ENCODE measurements at places on chromosomes 13 and 19. TPM values are rescaled to one million over a fixed set of nuclear protein-coding genes. Genes with fewer than 3 reads are reported as not detected.

DNA sequence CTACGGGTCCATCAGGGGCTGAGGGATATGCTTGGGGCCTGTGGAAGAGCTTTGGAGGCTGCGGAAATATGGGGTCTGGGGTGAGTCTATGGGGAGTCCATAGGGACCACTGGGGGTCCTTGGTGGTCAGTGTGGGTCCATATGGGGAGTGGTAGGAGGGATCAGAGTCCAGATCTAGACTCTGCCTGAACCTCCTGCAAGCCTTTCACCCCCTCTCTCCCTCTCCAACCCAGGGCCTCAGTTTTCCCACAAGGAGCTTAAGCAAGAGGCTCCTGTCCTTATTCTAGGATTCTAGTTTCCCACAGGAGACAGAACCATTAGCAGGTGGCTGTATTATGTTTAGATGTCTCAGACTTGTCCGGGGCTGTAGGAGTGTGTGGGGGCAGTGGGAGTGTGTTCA lies 161.9 kb upstream of the TSHZ3 start:
- DNase-seq: no peak
- H3K27ac ChIP-seq: no peak overlapping the region
- H3K27me3 ChIP-seq: peaks cover 35% of the 10 kb centered on the region

The SOHLH2 gene
- not detected for total RNA-seq

GRCh38 chr19:52224211-52224610 lies 34.4 kb downstream of the PPP2R1A start:
- DNase-seq: no peak
- H3K27me3 ChIP-seq: no peaks in the 10 kb centered on the region
- peaks cover 100% of the 10 kb centered on the region for H3K36me3 ChIP-seq
- H3K27ac ChIP-seq: no peak overlapping the region
- no peak overlapping the region for H3K4me3 ChIP-seq
- H3K4me1 ChIP-seq: no peaks in the 10 kb centered on the region

- H3K36me3 ChIP-seq: no peaks in the 10 kb centered on the region
- H3K27ac ChIP-seq: no peak overlapping the region
- no peaks in the 10 kb centered on the region for H3K4me1 ChIP-seq
- H3K4me3 ChIP-seq: no peak overlapping the region
- no peaks in the 10 kb centered on the region for H3K27me3 ChIP-seq
- DNase-seq: no peak
Measured at GRCh38 chr19:31583148-31583547, 233.9 kb upstream of the TSHZ3 start.

GRCh38 chr19:11046605-11047354 lies 42.5 kb upstream of the LDLR start:
- H3K27me3 ChIP-seq: no peaks in the 10 kb centered on the region
- no peak overlapping the region for H3K4me3 ChIP-seq
- peaks cover 7% of the 10 kb centered on the region for H3K36me3 ChIP-seq
- DNase-seq: no peak
- H3K27ac ChIP-seq: no peak overlapping the region

- peak; percentile 94 for DNase-seq
- H3K27me3 ChIP-seq: no peaks in the 10 kb centered on the region
- H3K4me3 ChIP-seq: peak within 1 kb of the TSS; percentile 31
- peaks cover 9% of the 10 kb centered on the region for H3K4me1 ChIP-seq
Measured at GRCh38 chr19:48746738-48747575, at the start of gene IZUMO1. Gene IZUMO1, minus strand, starts transcription at chr19:48746909. Its CDS starts 1,050 bp downstream, at chr19:48745859.

The EID2B gene
- total RNA-seq: 1.2 TPM

GRCh38 chr13:99378985-99379733 lies 72.0 kb upstream of the GPR183 start:
- no peaks in the 10 kb centered on the region for H3K4me1 ChIP-seq
- H3K27me3 ChIP-seq: no peaks in the 10 kb centered on the region
- peaks cover 48% of the 10 kb centered on the region for H3K36me3 ChIP-seq
- no peak for DNase-seq
- no peak overlapping the region for H3K27ac ChIP-seq

- H3K27me3 ChIP-seq: no peaks in the 10 kb centered on the region
- H3K27ac ChIP-seq: no peak overlapping the region
- no peaks in the 10 kb centered on the region for H3K36me3 ChIP-seq
Measured at GRCh38 chr13:99648927-99649326, 147.7 kb downstream of the TM9SF2 start.

GRCh38 chr13:78993792-78994191 lies 334.8 kb upstream of the OBI1 start:
- H3K27ac ChIP-seq: no peak overlapping the region
- no peak overlapping the region for H3K4me3 ChIP-seq
- no peaks in the 10 kb centered on the region for H3K27me3 ChIP-seq
- H3K36me3 ChIP-seq: no peaks in the 10 kb centered on the region

DNA sequence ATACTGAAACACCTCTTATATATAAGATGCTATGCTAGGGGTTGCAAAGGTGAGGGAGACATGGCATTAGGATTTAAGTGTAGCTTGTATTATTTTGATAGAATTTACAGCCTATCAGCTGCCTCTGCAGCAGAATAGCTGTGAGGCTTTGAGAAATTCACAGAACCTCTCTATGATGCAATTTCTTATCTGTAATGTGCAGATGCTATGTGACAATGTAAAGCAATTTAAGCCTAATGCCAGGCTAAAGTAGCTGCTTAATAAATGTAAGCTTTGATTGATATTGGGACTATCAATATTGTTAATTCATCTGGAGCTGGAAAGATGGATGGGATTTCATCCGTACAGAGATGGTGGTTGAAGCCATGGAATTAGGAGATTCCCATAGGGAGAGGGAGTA lies 1.6 kb downstream of the ADGRE3 start:
- no peak overlapping the region for H3K4me3 ChIP-seq
- no peak overlapping the region for H3K27ac ChIP-seq
- no peaks in the 10 kb centered on the region for H3K4me1 ChIP-seq

DNA sequence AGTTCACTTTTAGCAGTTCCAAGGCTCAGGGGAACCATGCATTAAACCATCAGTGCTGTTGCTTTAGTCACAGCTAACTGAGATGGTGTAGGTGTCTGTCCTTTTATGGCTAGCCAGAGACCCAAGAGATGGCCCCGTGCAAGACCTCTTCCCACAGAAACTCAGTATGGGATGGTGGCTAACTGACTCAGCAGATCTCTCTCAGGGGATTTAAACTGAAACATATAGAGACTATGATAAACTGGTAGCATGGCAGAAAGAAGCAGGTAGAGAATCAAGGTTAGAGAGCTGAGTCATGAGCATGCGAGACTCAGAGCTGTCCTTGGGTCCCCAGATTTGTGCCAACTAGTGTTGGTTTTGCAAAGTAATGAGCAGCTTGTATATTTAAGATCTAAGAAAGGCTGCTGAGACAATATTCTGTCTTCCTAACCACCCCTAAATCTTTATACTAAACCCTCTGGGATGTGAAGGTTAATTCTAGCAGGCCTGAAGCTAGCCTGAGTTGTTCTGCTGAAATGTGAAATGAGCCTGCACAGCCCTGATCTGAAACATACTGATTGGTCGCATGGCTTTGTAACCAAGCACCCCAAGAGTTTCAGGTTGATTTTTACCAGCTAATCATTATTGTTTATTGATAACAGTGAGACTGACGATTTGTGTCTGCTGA lies 6.5 kb upstream of the SCEL start:
- no peaks in the 10 kb centered on the region for H3K27me3 ChIP-seq
- H3K4me3 ChIP-seq: no peak overlapping the region
- no peaks in the 10 kb centered on the region for H3K36me3 ChIP-seq
- H3K27ac ChIP-seq: no peak overlapping the region

The CYP4F2 gene
- total RNA-seq: not detected

GRCh38 chr13:59744747-59745391 lies 418.9 kb downstream of the DIAPH3 start:
- no peak overlapping the region for H3K27ac ChIP-seq
- no peaks in the 10 kb centered on the region for H3K36me3 ChIP-seq
- peaks cover 8% of the 10 kb centered on the region for H3K4me1 ChIP-seq
- no peak for DNase-seq

DNA sequence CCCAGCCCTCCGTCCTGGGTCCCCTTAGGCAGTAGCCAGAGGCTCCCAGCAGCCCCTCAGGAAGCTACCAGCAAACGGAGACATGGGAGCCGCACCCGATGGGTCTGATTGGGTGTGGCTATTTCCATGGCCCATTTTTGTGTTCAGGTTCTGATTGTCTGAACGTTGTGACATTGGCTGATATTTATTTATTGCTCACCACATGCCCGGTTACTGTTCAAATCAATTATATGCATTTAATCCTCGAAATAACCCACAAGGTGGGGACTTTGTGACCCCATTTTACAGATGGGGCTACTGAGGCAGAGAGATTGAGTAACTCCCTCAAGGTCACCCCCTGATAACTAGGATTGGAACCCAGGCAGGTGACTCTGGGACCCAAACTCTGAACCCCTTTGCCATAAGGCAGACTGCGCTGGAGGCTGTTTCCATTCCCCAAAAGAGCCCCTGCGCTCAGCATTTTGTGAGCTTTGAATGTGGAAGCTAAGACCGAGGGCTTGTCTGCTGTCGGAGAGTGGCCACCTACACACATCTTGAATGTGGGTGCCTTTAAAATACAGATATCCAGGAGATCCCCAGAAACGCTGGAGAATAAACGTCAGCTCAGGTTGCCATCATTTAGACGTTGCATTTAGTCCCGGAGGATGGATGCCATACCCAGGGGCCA lies 13.6 kb upstream of the MCF2L start:
- H3K27ac ChIP-seq: no peak overlapping the region
- peaks cover 22% of the 10 kb centered on the region for H3K4me1 ChIP-seq
- H3K36me3 ChIP-seq: no peaks in the 10 kb centered on the region
- DNase-seq: no peak

DNA sequence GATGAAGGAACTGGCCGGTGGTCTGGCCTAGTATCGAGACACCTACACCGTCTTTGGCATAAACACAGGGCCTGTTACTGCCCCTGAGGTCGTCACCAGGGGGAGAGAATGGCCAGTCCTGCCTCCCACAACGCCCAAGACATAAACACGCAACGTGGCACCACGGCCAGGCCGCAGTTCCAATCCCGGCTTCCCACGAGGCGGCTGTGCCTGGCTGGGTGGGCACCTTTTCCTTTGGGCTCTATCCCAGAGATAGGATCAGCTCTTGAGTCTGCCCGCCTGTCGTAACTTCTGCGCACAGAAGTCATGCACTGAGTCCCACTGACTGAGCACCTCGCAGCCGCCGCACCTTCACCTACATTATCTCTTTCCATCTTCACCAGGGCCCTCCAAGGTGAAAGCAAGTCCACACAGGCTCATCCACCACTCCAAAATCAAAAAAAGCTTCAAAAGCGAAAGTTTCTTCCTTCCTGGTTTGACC lies 1.1 kb downstream of the MIER2 start:
- peak overlapping the region; percentile 90 for H3K4me3 ChIP-seq
- DNase-seq: no peak
- H3K27ac ChIP-seq: peak overlapping the region; percentile 75
- peaks cover 16% of the 10 kb centered on the region for H3K36me3 ChIP-seq

DNA sequence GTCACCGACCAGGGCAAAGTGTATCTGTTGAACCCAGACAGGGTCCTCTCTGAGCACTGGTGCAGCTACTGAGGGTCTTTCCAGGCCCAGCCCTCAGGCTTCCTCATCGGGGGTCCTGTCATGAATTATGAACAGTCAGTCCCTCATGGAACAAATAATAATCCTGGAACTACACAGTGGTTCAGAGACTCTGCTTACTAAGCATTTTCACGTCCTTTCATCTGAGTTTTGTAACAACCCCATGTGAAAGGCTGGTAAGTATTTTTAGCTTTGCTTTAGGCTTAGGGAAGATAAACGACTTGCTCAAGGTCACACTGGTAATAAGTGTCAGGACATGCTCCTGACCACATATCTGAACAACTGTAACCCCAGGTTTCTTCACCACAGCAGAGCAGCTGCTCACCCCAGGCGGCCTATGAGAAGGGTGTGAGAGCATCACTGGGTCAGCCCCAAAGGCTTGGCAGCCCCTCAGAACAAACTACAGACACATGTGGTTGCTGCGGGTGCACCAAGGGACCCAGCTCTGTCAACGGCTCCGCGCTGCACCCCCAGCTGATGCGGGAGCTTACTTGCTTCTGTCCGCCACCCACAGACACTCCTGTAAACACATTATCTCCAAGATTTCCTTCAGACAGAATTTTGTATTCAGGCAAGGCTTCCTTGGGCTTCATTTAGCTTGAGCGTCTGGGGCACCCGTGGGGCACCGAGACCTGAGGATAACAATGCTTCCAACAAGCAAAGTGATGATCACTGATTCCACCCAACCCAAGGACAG lies 19.4 kb upstream of the GSX1 start:
- no peak overlapping the region for H3K4me3 ChIP-seq
- no peak overlapping the region for H3K27ac ChIP-seq
- peaks cover 11% of the 10 kb centered on the region for H3K27me3 ChIP-seq
- DNase-seq: no peak

- no peak overlapping the region for H3K4me3 ChIP-seq
- no peaks in the 10 kb centered on the region for H3K36me3 ChIP-seq
- no peaks in the 10 kb centered on the region for H3K4me1 ChIP-seq
- DNase-seq: no peak
- no peaks in the 10 kb centered on the region for H3K27me3 ChIP-seq
- H3K27ac ChIP-seq: no peak overlapping the region
Measured at GRCh38 chr13:25932365-25932764, 119.5 kb downstream of the SHISA2 start.

The CGB3 gene
- total RNA-seq: not detected

- H3K27me3 ChIP-seq: no peaks in the 10 kb centered on the region
- H3K36me3 ChIP-seq: no peaks in the 10 kb centered on the region
- peaks cover 36% of the 10 kb centered on the region for H3K4me1 ChIP-seq
- DNase-seq: peak; percentile 69
Measured at GRCh38 chr19:32404933-32405430, 588 bp upstream of the DPY19L3 start.

The PDE4C gene
- 25.4 TPM for total RNA-seq

- DNase-seq: no peak
- H3K36me3 ChIP-seq: no peaks in the 10 kb centered on the region
Measured at GRCh38 chr13:56009418-56009817, 1131.3 kb upstream of the PRR20A start.

All from stomach (tissue), 19 donors.